AG04449 (cell line): ENCODE measurements at places on chromosomes 1 and 21.

GRCh38 chr1:28954126-28954726, 39.9 kb downstream of the EPB41 start:
- DNase-seq: no peak

DNA sequence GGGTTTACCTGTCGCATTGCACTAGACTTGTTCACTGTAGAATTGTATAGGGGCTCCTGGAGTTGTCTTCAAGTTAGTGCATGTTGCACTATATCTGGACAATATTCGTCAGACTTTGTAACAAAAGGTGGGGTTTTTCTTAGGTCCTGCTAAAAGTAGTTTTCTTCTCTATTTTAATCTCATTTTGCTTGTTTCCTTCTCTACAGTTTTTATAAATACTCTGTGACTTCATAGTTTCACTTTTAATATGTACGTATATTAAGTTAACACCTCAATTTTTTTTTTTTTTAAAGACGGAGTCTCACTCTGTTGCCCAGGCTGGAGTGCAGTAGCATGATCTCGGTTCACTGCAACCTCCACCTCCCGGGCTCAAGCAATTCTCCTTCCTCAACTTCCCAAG, 26.5 kb upstream of the MRPS6 start:
- DNase-seq: no peak

DNA sequence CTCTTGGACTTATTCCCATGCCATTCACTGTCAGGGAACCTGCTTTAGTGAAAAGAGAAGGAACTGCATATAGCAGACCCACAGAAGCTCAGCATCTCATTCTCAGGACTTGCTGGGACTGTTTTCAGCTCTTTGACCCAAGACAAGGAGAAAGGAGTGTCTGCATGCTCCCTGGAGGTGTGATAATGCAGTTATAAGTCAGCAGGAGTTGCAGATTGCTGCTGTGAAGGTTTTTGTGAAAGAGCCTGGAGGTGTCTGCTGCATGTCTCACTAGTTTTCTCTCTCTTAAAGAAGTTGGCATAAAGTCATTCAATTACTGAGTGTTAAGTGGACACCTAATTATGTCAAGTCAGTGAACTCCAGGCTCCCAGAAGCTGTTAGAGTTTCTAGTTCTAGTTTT, 343.4 kb downstream of the BRINP2 start:
- DNase-seq: no peak

GRCh38 chr1:117871013-117871412, 58.4 kb downstream of the GDAP2 start:
- no peak for DNase-seq

DNA sequence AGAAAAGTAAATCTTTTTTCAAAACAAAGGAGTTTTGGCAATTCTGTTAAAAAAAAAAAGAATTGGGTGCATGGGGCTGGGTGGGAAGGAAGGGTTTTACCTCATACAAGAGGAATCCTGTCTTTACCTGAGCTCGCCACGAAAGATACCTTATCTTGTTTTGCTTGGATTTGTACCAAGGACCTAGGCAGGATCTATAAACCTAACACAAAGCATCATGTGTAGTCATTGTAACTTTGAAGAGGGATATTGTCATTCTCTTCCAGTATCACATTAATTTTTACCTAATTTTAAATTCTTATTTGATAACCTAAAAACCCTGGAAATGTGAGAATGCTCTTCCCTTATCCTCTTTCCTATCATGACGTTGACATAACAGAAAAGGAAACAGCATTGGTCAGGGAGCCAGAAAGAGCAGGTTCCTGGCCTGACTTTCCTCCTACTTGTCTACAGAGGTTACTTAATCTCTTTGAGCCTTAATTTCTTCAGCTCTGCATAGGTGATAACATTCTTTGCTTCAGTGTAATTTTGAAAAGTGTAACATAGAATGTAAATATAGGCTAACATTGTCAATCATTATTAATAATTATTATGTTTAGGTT, 4.0 kb upstream of the LAMC1 start:
- DNase-seq: no peak

- no peak for DNase-seq
Observed at GRCh38 chr1:119626841-119627240, 21.2 kb downstream of the ZNF697 start.

GRCh38 chr1:228150461-228151179, 890 bp downstream of the GJC2 start:
- DNase-seq: no peak

DNA sequence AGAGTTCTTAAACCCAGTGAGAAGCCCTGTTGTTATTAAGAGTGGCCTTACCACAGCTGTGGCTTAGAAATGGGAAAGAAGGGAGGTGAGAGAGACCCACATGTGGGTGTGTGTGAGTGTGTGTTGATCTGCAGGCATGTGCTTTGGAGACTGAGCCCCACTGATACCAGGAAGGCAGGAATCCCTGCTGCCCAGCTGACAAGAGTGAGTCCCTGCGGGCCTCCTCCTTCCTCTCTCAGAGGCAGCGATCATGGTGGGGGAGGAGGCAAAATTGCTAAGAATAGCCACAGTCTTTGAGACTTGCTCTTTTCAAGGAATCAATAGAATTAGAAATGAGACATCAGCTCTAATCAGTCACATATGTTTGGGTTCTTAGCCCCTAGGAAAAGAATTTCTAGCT, 87.0 kb upstream of the WARS2 start:
- no peak for DNase-seq

DNA sequence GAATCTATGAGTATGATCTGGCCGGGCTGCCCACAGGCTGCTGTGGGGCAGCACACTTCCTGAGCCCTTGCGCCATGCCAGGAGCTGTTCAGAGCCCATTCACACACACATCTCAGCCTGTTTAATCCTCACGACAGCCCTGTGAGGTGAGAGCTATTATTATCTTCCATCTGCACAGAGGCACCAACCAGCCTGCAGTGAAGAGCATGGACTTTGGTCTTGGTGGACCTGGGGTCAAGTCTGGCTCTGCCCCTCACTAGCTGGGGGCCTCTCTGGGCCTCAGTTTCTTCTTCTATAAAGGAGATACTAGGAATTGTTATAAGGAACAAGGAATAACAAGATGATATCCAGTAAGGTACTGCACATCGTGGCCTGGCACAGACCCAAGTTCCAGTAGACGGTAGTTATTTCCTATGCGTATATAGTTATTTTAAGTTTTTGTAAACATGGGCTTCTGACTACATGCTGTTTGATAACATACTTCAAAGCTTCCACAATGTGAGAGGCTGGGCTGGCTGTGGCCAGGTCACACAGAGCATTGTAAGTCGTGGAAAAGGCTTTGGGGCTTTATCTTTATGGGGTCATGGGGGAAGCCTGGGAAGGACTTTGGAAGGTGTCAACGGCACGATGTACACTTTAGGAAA, 3.4 kb upstream of the PADI2 start:
- DNase-seq: no peak

DNA sequence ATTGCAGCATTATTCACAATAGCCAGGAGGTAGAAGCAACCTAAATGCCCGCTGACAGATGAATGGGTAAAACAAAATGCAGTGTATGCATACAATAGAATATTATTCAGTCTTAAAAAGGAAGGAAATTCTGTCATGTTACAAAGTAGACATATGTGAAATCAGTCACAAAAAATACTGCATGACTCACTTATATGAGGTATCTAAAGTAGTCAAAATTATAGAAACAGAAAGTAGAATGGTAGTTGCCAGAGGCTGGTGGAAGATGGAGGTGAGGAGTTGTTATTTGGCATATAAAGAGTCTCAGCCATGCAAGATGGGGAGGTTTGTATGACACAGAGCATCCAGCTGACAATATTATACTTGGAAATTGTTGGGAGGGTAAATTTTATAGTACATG, 43.0 kb upstream of the EGLN1 start:
- DNase-seq: no peak

DNA sequence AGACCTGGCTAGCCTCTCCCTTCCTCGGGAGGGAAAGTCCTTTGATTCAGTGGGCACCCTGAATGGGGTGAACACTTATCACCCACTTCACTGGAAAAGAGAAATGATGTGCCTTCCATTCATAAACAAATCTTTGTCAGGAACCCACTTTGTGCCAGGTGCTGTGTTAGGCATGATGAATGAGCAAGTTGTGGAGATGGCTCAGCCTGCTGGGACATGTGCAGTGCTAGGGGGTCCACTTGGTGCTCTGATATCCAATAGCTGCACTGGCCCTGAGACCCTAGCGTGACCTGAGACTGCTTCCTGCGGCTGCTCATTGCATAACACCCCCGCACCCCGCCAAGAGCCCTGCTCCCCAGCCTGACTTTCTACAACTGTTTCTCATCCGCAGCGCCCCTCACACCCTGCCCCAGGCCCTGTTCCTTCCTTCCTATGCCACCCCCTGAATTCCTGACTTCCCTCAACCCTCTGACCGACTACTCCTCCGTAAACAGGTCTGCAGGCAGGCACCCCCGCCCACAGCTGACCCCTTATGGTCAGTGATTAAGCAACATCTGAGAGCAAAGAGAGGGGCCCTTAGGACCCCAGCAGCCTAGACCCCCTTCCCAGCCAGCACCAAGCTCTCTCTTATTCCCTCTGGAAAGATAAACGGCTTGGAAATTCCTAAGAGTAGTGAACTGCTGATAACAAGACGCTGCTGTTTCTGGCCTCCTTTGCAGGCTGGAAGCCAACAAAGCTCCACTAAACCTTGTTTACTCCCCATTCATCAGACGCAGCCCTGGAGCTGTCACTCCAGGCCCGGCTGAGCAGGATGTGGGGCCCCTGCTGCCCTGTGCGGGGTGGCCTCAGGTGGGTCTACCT, 12.9 kb downstream of the CSRP1 start:
- no peak for DNase-seq

DNA sequence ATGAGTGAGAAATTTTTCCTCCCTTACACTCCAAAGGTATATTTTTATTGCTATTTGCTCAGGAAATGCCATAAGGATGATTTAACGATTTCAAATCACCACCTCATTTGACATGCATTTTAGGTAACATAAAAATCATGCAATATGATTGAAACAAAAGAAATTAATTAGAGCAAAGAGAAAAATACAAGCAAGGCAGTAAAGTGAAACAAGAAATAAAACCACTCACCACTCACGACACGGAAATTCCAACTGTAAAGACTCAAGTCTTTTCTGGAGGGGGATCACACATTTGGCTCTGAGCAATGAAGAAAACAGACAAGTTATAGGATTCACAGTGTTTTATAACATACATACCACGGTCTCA, 86.8 kb upstream of the ARHGAP29 start:
- no peak for DNase-seq

DNA sequence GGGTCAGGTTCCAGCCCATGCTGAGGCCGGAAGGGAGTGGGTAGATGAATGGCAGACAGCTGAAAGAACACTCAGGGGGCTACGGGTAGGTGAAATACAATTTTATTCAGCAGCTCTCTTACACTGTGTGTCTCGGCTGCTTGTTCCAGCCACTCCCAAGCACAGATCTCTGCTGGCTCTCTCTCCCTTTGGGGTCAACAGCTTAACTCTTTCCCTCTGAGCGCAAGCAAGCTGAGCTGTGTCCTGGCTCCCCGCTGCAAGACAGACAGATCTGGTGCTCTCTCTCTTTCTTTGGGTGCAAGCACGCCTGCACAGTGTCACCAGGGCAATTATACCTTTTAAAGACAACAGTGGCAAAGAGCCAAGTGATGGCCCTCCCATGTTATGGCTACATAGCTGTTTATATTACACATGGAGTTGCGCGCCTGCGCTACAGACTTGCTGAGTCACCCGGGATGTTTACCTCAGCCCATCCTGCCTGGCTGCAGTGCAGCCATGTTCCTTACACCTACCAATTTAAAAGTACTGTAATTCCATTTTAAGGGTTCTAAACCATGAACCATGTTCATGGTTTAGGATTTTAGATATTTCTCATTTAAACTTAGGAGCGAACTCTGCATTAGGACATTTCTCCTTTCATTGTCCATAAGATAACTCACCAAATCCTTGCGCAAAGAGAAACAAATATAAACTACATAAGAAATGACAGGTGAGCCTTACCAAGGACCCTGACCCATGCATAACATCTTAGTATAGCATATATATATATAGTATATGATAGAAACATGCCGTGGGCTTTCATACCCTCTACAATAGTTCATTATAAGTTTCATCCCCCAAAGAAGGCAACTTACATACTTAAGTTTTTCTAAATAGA, 396.5 kb downstream of the SMYD3 start:
- DNase-seq: no peak

DNA sequence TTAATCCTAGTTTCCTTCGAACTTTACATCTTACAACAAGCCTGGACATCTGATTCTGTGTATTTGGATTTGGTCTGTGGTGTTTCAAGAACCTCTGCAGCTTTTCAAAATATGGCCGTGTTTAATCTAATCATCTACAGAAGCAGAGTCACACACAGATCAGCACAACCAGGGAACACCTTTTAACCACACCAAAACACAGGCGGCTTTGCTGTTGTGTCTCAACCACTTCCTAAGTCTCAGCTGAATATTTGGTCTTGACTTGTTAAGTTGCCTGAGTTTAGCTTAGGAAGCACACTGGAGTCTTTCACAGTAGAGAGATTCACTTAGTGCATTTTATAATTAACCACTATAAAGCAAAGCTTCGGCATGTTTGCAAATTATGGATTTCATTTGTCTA, 17.1 kb downstream of the ADAMTS5 start:
- DNase-seq: no peak

GRCh38 chr1:35379317-35380000, 111.0 kb downstream of the ZMYM4 start:
- no peak for DNase-seq

GRCh38 chr1:224623743-224624333, 7.7 kb downstream of the CNIH3 start:
- peak; percentile 58 for DNase-seq

DNA sequence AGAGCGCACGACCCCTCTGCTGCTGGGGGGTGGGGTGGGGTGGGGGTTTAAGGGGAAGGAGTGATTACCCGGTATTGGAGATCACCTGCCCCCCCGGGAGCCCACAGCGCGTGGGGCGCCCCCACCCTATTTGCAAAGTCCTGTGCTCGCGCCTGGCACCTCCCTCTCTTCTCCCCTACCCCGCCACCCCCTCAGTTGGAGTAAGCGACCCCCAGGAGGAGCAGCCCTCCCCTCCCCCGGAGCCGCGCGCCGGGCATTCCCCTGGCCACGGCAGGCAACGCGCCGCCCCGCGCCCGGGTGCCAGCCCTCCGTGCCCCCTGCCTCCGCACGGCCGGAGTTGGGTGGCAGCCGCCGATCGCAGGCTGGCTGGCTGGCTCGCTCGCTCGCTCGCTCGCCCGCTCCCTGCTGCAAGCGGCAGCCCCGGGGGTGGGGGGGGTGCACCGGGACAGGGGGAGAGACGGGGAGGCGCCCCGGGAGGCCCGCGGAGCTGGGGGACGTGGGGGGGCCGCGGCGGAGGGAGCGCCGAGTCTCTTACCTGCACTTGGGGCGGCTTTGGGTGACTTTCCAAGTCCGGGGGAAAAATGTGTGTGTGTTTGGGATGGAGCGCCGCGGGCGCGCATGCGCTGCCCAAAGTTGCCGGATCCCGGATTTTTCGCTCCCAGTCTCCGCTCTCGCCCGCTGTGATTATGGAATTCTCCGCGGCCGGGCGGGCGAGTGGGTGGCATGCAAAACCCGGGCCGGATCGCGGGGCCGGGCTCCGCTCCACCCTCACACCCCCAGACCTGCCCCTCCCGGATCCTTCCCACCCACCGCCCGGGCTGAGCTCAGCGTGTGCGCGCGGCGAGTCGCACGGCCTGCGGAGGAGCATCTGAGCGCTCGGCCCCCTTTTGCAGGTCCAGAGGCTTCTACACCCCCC, at the start of gene CASZ1:
CASZ1 (minus strand) TSS at position 618 of the 916 bp plus-strand sequence. CDS start 102,757 bp downstream, outside the sequence.
- peak; percentile 29 for DNase-seq
